Right ventricle myocardium superior (tissue), 1 donor: ENCODE measurements at places on chromosomes 4 and X.

DNA sequence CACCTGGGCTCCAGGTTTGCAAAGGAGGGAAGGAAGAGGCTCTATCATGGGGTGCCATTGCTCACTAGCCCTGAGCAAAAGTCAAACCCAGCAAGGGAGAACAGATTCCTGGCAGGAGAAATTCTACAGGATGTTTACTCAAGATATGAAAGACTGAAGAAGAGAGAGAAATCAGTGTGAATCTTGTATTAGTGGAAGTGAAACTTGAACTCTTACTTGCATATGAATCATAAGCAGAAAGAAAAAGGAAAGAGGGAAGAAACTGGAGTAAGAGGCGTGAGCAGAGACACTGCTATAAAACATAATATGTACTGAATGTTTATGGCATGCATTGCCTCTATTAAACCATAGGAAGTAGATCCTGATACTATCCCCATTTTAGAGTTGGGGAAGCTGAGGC lies 60.9 kb downstream of the C4orf46 start:
- no peak for DNase-seq

- no peak for DNase-seq
These were observed 22.9 kb upstream of the USP53 start for GRCh38 chr4:119189638-119190037.

GRCh38 chr4:139986689-139987501 lies 167.1 kb downstream of the MAML3 start:
- no peak for DNase-seq

- no peak for DNase-seq
These were observed 281.5 kb upstream of the DKK2 start for GRCh38 chr4:107317611-107318010.

GRCh38 chrX:47846040-47846439 lies 9.3 kb downstream of the ZNF81 start:
- peak; percentile 45 for DNase-seq

GRCh38 chr4:7128644-7129043 lies 60.8 kb upstream of the GRPEL1 start:
- DNase-seq, result no peak

- no peak for DNase-seq
These were observed 45.0 kb downstream of the SOD3 start for GRCh38 chr4:24840362-24840761.

- no peak for DNase-seq
These were observed 219.8 kb downstream of the OR13H1 start for GRCh38 chrX:131763674-131764073.

DNA sequence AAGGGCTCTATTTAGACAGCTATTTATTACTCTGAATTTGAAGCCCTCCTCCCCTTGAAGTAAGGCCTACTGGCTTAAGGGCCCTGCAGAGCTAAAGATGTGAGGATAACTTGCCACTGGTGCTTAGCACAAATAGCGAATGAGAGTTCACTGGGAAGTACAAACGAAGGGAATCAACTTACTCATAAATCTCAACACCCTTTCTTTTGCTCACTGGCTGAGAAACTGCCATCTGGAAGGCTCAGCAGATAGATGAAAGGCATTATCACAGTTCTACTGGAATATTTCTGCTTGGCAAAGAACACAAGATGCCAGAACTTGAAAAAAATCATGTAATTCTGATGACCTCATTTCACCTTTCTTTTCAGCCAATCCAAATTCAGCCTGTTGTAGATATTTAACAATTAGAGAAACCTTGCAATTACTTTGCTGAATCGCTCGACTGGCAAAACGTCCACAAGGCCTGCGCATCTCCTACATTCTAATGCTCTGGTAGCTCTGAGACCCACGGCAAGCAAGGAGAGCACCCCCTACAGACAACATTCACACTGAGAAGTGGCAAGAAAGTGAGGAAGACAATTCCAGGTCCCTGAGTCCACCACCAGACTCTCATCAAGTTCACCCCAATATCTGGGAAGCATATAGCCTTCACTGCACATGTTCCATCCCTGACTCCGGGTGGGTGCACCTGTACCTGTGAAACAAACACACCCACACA lies 27.5 kb downstream of the TSPAN5 start:
- no peak for DNase-seq

DNA sequence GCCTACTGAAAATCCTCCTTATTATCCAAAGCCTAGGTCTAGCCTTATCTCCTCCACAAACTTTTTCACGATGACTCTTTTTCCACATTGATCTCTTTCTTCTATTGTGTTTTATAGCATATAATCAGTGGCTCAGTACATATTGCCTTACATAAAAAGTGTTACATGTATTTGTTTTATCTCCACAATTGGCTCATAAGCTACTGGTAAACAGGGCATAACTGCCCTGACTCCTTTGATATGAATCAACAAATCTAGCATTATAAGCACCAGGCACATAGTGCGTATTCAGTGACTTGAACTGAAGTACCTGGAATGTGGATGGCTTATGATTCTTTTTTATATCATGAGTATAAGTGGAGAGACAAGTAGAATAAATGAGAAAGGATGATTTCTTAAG lies 206.8 kb downstream of the TEX13A start:
- no peak for DNase-seq

DNA sequence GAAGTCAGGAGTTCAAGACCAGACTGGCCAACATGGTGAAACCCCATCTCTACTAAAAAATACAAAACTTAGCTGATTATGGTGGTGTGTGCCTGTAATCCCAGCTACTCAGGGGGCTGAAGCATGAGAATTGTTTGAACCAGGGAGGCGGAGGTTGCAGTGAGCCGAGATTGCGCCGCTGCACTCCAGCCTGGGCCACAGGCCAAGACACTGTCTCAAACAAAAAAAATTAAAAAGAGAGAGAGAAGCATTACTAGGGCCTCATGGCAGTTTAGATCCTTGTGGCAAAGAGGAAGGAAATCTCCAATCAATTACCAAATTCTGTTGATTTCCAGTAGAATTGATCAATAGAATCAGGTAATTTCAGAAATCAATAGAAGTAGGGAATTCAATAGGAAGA lies 16.8 kb upstream of the SLC34A2 start:
- DNase-seq, result no peak

- no peak for DNase-seq
These were observed 4.2 kb upstream of the PKD2 start for GRCh38 chr4:88003261-88003660.

GRCh38 chrX:130896026-130896425 lies 7.0 kb downstream of the ENOX2 start:
- peak; percentile 39 for DNase-seq

DNA sequence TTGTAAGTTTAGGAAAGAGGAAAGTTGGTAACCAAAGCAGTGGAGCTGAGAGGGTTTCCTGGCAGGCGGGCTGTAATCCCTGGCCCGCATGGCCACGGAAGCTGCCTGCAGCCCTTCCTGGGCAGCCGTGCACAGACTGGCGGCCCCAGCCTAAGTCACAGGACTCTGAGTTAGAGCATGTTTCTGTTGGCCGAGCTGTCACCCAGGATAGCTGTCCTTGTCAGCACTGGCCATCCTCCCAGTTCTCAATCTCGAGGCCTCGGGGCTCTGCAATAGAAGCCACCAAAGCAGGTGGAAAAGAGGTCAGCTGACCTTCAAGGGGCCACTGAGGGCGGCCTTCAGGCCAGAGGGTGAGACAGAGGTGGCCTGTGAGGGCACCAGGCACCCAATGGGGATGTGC lies 20.5 kb downstream of the PNMA6E start:
- no peak for DNase-seq

DNA sequence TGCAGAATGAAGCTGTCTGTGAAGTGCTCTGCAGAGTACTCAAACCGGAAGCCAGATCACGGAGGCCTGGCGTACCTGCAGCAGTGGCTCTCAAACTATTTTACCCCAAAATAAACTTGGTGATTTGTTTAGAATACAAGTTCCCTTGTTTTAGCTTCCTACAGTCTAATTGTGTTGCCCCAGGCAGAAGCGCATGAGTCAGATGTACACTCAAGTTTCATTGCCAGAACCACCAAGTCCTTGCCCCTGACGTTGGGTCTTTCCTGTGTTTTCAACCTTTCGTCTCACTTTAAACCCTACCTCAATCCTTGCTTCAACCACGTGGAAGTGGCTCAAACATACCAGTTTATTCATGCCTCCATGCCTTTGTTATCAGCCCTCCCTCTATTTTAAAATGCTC lies 66.2 kb upstream of the SLC7A11 start:
- DNase-seq, result no peak

GRCh38 chr4:140187316-140187695 lies 33.3 kb upstream of the MAML3 start:
- DNase-seq, result no peak

GRCh38 chr4:88227734-88228133 lies 56.6 kb downstream of the PPM1K start:
- no peak for DNase-seq

DNA sequence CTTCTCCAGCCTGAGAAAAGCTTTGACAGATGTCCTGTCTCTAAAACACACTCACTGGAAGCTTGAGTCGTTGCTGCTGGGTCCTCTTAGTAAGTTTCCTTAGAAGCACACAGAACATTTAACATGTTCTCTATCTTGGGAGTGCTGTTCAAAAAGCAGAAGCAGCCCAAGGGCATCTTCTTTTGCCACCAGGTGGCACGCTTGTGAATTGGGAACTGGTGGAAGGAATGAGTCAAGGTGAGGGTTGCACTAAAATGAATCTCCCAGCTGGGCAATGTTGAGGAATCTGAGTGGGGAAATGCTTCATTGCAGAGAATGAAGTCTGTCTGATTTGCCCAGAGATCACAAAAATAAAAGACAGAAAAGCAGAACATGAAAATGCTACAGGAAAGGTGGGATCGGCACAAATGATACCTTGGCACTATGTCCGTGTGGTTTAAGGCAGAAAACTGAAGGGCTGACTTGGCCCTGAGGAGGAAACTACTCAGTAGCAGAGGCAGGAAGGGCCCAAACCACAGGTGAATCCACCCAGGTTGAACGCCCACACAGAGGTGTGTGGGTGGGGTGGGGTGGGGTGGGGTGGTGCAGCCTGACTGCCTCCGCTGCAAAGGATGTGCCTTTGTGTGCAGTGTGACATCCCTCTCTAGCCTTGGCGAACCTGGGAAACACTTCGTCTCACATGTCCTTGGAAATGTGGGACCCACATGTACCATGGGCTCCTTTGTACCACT lies 26.0 kb downstream of the KIT start:
- no peak for DNase-seq

DNA sequence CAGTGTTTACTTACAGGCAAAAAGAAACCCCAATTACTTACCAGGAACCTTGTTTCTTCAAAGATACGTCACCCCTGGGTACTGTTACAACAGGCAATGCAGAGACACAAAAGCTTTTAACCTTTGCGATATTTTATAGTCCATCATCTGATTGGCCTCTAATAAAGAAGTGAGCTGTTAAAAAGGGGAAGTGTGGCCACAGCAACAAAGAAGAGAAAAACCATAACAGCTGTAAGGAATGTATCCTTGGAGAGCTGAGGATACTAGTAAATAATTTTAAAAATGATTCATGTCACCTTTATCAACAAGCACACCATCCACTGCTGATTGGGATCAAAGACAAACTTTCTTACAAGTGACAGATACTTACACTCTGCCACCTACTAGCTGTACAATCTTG lies 14.1 kb downstream of the GABRA4 start:
- DNase-seq, result no peak

DNA sequence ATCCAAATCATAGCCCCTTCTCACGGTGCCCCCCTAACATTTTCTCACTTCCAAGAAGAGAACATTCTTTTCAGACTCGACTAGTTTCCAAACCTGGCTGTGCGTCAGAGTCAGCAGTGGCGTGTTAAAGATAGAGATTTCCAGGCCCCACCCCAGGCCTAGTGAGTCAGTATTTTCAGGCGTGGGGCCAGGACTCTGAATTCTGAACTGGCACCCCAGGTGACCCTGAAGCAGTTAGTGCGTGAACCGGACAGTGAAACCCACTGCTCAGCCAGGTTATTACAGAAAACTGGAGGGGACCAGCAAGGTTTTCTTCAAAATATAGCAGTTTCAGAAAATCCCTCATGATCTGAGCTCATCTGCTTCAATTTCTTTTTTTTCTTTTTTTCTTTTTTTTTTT lies 35.0 kb upstream of the BCOR start:
- DNase-seq, result peak; percentile 66

DNA sequence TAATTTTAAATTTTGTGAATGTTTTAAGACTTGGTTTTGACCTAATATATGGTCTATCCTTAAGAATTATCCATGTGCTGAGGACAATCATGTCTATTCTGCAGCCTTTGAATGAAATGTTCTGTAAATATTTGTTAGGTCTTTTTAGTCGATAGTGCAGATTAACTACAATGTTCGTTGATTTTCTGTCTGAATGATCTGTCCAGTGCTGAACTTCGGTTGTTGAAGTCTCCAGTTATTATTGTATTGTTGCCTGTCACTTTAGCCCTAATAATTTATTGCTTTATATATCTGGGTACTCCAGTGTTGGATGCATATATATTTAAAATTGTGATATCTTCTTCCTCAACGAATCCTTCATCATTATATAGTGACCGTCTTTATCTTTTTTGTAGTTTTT lies 218.3 kb upstream of the ZC4H2 start:
- DNase-seq, result no peak

- DNase-seq, result no peak
These were observed 3.7 kb upstream of the GPR82 start for GRCh38 chrX:41720125-41720779.

DNA sequence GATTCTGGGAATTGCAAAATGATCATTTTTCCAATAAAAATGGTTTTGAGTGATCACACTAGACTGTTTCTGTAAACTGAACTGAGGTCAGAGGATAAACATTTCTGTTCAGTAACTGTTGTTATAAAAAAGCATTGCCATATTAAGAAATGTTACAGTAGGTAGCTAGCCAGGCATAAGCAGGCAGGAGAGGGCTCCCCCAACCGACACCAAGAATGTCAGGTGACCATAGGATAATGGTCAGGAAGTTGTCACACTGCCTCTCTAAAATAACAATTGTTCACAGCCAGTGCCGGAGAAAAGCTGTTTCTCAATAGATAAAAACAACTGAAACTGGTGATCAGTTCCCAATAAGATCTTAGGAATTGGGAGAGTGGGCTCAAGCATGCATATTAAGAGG lies 306.2 kb upstream of the SLIT2 start:
- DNase-seq, result no peak

DNA sequence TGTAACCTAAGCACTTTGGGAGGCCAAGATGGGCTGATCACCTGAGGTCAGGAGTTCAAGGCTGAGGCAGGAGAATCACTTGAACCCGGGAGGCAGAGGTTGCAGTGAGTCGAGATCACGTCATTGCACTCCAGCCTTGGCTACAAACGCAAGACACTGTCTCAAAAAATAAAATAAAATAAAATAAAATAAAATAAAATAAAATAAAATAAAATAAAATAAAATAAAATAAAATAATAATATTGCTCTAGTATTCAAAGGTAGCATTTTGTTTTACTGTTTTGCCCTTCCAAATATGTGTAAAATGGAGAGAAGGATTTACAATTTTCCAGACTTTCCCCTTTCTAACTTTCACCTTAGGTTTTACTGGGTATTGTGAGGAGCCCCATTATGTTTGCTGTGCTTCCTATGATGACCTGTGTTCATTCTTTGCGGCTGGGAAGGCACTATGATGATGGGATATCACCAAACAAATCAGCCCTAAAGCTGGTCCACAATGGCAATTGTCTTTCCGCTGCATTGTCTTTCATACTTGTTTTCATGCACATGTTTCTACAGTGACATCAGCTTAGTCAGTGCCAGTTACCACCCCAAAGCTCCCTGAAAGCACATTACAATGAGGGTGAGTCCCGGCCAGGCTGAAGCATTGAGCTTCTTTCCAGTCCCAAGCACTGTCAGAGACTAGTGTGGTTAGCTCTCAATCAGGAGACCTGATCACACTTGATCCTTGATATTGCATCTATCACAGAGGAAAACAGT lies 50.8 kb downstream of the DTHD1 start:
- no peak for DNase-seq
